Kidney (tissue), 22 donors: ENCODE measurements at places on chromosomes 2 and 18. TPM values are rescaled to one million over a fixed set of nuclear protein-coding genes. Genes with fewer than 3 reads are reported as not detected.

DNA sequence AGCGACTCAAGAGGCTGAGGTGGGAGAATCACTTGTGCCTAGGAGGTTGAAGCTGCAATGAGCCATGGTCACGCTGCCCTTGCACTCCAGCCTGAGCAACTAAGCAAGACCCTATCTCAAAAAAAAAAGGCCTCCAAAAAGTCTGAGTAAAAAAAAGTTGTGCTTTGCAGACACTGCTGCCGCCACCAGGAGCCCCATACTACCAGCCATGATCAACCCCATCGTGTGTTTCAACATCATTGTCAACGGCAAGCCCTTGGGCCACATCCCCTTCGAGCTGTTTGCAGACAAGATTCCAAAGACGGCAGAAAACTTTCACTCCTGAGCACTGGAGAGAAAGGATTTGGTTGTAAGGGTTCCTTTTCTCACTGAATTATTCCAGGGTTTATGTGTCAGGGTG lies 137.1 kb downstream of the INO80D start:
- no peak for DNase-seq

LYPD6B gene
- 17.6 TPM for polyA plus RNA-seq

- DNase-seq, result no peak
These were observed 186.7 kb downstream of the KLHL29 start for GRCh38 chr2:23571527-23572282.

- DNase-seq, result no peak
These were observed 252.9 kb downstream of the PRKCE start for GRCh38 chr2:45904267-45904945.

DNA sequence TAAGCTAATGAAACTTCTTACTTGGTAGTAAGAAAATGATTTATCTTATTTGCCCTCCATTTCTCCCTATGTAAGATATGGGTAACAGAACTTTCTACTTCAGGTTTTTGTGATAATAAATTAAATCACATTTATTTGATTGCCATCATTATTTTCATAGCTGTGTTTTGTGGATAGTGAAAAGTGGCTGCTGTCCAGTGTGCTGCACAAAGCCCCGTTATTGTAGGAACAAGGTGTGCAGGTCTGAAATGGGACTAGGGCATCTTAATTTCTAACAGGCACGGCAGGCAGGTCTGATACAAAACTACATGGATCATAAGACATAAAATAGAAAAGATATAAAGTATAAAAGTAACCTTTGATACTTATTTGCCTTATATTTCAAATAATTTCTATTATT lies 51.6 kb upstream of the THSD7B start:
- DNase-seq, result no peak

KIAA2012 gene
- polyA plus RNA-seq, result not detected

MREG gene
- polyA plus RNA-seq, result 3.6 TPM
